ENCODE measurements at places on chromosomes 3 and 15. TPM values are rescaled to one million over a fixed set of nuclear protein-coding genes. Genes with fewer than 3 reads are reported as not detected.

Gene CHRD
- polyA plus RNA-seq = 0.46 TPM

Gene FOXL2
- polyA plus RNA-seq = 0.03 TPM

Gene LDHAL6B
- polyA plus RNA-seq = not detected

Gene OR5K2
- not detected for polyA plus RNA-seq

Gene PDZRN3
- 10.7 TPM for polyA plus RNA-seq

Gene SHF
- 0.82 TPM for polyA plus RNA-seq

Gene P4HTM
- 16.2 TPM for polyA plus RNA-seq

Gene SLC22A13
- 0.05 TPM for polyA plus RNA-seq

Gene CTSH
- 10.0 TPM for polyA plus RNA-seq

DNA sequence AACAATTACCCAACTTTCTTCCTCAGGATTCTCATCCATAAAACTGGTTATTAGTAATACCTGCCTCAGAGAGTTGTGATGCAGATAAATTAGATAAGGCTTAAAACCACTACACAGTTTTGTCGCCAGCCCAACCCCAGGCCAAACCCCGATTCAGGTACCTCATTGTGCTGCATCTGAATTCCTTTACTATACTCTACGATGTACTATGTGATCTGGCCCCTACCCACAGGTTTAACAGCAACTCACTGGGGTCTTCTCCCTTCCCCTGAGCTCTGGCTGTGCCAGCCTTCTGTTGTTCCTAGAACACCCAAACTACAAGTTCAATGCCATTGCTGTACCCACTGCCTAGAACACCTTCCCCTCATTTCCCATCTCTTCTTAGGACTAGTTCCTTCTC is 64.6 kb downstream of the MYO5A start:
- H3K36me3 ChIP-seq = no peaks in the 10 kb centered on the region
- DNase-seq = no peak
- no peaks in the 10 kb centered on the region for H3K27me3 ChIP-seq
- H3K27ac ChIP-seq = no peak overlapping the region

DNA sequence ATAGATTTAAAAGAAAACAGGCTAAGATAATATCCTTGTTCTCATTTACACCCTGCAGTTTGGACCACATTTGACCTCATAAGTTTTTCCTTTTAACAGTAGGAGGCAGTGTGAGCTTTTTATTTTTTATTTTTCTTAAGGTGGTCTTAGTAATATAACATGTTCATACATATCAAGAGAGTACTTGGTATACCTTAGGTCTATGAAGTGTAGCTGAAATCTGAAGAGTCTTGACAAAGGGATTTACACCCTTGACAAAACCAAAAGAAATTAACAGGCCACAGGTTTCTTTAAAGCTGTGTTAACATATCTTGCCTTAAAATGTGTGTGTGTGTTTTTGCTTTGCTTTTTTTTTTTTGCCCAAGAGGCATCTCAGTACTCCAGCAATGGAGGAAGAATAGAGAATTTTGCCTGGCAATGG is 3.2 kb downstream of the RAP2B start:
- H3K27me3 ChIP-seq = no peaks in the 10 kb centered on the region
- DNase-seq = peak; percentile 12
- H3K4me3 ChIP-seq = peak overlapping the region; percentile 97
- no peak overlapping the region for H3K27ac ChIP-seq
- no peaks in the 10 kb centered on the region for H3K36me3 ChIP-seq

GRCh38 chr3:194938845-194939531 is 253.3 kb downstream of the FAM43A start:
- H3K27me3 ChIP-seq = peaks cover 6% of the 10 kb centered on the region
- H3K36me3 ChIP-seq = no peaks in the 10 kb centered on the region
- no peak overlapping the region for H3K27ac ChIP-seq
- H3K4me3 ChIP-seq = no peak overlapping the region
- no peak for DNase-seq
- no peaks in the 10 kb centered on the region for H3K4me1 ChIP-seq

DNA sequence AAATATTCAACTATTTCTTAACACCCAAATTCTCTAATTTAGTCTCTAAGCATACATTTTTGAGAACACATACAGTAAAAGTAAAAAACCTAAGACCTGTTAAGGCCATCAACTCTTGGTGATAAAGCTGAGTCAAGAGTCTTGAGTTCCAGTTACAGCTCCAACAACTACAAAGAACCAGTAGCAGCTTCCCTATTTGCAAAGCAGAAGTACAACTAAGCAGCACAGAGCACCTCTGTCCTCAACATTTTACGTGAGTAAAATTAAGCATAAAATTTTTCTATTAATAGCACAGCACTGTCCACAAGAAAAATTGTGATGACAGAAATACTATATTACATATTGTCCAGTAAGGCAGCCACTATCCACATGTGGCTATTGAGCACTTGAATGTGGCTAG is 4.4 kb downstream of the PCOLCE2 start:
- no peaks in the 10 kb centered on the region for H3K36me3 ChIP-seq
- no peak for DNase-seq
- H3K4me1 ChIP-seq = no peaks in the 10 kb centered on the region
- H3K27ac ChIP-seq = no peak overlapping the region
- no peaks in the 10 kb centered on the region for H3K27me3 ChIP-seq

DNA sequence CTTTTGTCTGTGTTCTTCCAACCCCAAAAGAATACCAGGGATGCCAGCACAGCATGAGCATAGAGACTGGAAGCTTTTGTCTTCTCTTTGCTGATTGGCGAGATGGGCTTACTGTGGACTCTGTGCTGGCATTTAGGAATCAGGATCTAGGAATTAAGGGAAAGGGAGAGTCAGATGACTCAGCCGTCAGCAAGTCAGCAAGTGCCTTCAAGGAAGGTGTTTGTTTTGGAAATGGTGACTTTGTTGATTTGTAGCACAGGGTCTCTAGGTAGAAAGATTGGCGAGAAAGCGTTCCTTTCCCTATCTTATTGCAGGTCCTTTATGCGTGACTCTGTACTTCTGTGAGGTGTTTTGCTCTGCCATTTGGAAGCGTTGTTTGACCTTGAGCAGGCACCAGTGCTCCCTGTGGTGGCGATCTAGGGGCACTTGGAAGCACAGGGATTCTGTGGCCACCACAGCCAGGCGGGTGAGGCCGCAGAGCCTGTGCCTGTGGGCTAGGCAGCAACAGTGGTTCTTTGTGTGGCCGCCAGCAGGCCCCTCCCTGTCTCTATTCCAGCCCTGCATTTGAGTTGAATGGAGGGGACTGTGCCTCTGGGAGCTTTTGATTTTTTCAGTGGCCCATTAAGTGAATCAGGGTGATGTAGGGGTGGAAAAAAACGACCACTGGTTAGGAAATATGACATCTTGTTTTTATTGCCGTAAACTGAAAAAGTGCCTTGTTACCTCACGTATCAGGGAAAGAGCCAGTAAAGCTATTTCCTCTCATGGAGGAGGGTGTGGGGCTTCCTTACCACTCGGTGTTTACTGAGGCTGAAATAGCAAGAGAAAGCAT is 19.0 kb downstream of the FAN1 start:
- no peaks in the 10 kb centered on the region for H3K27me3 ChIP-seq
- H3K27ac ChIP-seq = no peak overlapping the region
- peaks cover 4% of the 10 kb centered on the region for H3K4me1 ChIP-seq
- H3K4me3 ChIP-seq = no peak overlapping the region

GRCh38 chr3:194487289-194488054 is 670 bp upstream of the ATP13A3 start:
- H3K36me3 ChIP-seq = no peaks in the 10 kb centered on the region
- peak overlapping the region; percentile 40 for H3K4me3 ChIP-seq
- peak overlapping the region; percentile 84 for H3K27ac ChIP-seq
- H3K27me3 ChIP-seq = no peaks in the 10 kb centered on the region
- H3K4me1 ChIP-seq = peaks cover 18% of the 10 kb centered on the region

GRCh38 chr3:98151241-98151640 is 4.0 kb downstream of the OR5H14 start:
- H3K36me3 ChIP-seq = no peaks in the 10 kb centered on the region
- H3K27me3 ChIP-seq = no peaks in the 10 kb centered on the region
- peak; percentile 29 for DNase-seq
- no peak overlapping the region for H3K27ac ChIP-seq

DNA sequence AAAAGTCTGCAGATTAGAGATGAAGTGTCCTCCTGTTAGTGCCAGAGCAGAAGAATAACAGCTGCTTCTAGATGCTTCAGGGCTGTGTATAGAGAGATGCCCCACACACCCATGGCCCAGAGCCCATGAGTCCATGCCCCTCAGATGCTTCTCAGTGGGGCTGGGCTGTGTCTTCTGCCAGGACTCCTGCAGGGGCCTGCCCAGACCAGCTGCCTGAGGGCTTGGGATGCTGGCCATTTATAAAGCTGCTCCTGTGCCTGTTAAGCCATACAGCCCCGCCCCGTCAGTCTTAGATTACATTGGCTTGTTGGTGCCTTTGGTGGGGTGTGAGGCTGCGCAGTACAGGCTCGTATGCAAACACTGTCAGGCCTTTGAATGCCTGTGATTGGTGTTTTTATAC is 318.0 kb upstream of the CTDSPL start:
- no peak overlapping the region for H3K27ac ChIP-seq
- H3K4me1 ChIP-seq = no peaks in the 10 kb centered on the region
- DNase-seq = no peak
- H3K4me3 ChIP-seq = no peak overlapping the region
- no peaks in the 10 kb centered on the region for H3K27me3 ChIP-seq
- H3K36me3 ChIP-seq = no peaks in the 10 kb centered on the region

DNA sequence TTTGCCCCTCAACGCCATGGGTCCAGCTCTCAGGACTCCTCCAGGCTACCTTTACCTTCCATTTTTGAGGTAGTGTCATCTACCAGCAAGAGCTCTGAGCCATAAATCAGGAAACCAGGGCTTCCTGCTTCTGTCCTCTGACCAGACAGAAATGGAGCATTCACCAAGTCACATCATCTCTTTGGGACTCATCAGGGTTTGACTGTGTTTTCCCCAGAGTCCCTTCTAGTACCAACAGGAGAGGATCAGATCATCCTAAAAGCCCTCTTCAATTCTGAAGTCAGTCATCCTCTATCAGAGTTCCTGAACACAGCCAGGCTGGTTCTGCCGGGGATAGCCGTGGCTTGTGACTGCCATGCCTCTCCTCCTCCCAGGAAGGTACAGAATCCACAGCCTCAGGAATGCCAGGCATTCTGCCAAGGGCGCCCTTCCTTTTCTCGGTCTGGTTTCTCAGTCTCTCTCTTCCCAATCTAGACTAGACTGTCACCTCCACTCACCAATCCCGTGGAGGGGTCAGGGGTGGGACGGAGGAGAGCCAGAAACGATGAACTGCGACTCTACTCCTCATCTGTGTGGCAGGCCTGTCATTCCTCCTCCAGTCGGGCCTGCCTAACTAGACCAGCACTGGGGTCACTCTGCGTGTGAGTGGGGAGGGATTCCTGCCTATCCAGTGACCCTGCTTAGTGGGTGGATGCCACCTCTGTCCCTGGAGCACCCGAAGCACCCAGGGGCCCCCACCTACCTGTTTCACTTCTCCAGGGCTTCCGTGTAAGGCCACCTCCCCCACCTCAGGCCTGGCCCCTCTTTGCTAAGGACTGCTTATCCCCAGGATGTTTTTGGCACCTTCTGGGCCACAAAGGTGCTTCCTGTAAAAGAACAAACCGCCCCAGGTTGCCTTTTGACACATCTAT is 30.9 kb downstream of the CCNL1 start:
- H3K4me3 ChIP-seq = no peak overlapping the region
- H3K27me3 ChIP-seq = no peaks in the 10 kb centered on the region
- DNase-seq = peak; percentile 80
- H3K4me1 ChIP-seq = peaks cover 12% of the 10 kb centered on the region

GRCh38 chr15:79977431-79978054 is 6.5 kb upstream of the BCL2A1 start:
- H3K27me3 ChIP-seq = no peaks in the 10 kb centered on the region
- no peak overlapping the region for H3K4me3 ChIP-seq
- peaks cover 8% of the 10 kb centered on the region for H3K4me1 ChIP-seq
- no peak overlapping the region for H3K27ac ChIP-seq

GRCh38 chr15:41605566-41605965 is 46.6 kb downstream of the TYRO3 start:
- no peak for DNase-seq
- no peaks in the 10 kb centered on the region for H3K36me3 ChIP-seq
- peaks cover 9% of the 10 kb centered on the region for H3K4me1 ChIP-seq
- no peak overlapping the region for H3K4me3 ChIP-seq
- H3K27ac ChIP-seq = no peak overlapping the region

- H3K4me3 ChIP-seq = no peak overlapping the region
- H3K4me1 ChIP-seq = no peaks in the 10 kb centered on the region
- H3K27me3 ChIP-seq = peaks cover 10% of the 10 kb centered on the region
Measured at GRCh38 chr3:186193534-186194450, 84.9 kb upstream of the ETV5 start.

DNA sequence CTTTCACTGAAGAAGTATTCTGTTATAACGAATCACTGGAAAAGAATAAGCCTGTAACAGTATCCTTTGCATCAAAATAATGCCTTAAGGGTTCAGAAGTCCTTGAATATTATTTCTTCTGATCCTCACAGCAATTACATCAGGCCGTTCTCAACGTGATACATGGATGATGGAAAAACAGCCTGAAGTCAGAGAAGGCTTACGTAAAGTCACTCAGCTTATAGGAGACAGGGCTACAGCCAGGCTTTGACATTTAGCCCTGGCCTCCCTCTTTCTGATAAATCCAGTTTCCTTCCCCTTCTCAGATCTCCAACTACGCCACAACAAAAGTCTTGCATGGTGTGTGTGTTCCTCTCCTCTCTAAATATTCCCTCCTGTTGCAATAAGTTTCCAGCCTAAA is 131.9 kb downstream of the ANO10 start:
- no peak for DNase-seq
- H3K27ac ChIP-seq = no peak overlapping the region
- H3K27me3 ChIP-seq = no peaks in the 10 kb centered on the region

- no peak overlapping the region for H3K27ac ChIP-seq
- no peaks in the 10 kb centered on the region for H3K36me3 ChIP-seq
- H3K4me1 ChIP-seq = no peaks in the 10 kb centered on the region
- DNase-seq = no peak
- no peaks in the 10 kb centered on the region for H3K27me3 ChIP-seq
- no peak overlapping the region for H3K4me3 ChIP-seq
Measured at GRCh38 chr3:13221491-13222061, 148.3 kb upstream of the IQSEC1 start.

DNA sequence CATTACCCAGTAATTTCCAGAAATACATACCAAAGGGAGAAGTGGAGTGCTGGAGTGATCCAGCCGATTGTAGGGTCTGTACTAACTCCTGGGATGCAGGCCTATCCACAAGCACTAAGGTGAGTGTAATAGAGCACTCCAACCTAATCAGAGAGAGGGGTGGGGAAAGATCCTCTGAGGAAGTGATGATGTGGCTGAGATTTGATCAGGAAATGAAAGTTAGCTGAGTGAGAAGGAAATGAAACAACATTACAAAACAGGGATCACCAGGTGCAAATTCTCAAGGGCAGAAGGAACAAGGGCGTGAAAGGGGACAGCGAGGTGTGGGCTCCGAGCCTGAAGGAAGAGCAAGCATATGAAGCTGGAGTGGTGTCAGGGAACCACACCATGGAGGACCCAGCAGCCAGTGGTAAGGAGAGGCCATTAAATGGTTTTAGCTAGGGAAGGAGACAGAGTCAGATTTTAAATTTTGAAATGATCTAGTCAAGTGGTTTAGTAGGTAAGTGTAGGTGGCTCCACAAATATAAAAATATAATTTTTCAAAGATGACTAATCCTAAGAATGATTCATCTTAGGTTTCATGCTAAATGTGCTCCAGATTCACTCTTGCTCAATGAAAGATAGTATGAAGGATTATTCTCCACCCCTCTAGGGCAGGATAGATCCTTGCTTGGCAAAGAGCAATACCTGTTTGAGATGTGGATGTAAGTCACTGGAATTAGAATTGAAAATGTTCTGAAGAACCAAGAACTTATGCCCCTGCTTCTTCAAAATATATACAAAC is 348.7 kb downstream of the TBL1XR1 start:
- no peaks in the 10 kb centered on the region for H3K27me3 ChIP-seq
- no peak overlapping the region for H3K4me3 ChIP-seq
- DNase-seq = no peak
- H3K4me1 ChIP-seq = no peaks in the 10 kb centered on the region
- H3K27ac ChIP-seq = no peak overlapping the region
- no peaks in the 10 kb centered on the region for H3K36me3 ChIP-seq

- peak; percentile 6 for DNase-seq
- no peaks in the 10 kb centered on the region for H3K36me3 ChIP-seq
- H3K4me3 ChIP-seq = no peak overlapping the region
Measured at GRCh38 chr15:35784745-35785144, 238.8 kb upstream of the DPH6 start.
